ENCODE measurements at places on chromosomes 6 and 20.
A peak's percentile ranks its signal among the peaks of the same experiment; 100 is the strongest.

DNA sequence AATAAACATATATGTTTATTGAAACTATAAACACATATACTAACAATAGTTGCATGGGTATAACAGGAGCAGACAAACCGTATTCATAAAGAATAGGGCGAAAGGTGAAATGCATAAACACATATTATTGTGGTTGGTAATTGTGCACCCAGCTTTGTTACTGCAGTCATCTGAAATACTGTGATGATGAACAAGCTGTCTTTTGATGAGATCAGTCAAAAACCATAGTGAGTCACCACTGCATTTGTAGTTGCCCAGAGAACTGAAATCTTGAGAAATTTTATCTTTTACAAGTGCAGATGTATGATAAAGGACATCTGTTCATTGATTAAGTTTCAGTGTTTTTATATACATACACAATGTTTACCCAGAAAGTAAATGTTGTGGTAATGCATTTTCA lies 133.7 kb downstream of the MYO6 start:
- no peak for DNase-seq

DNA sequence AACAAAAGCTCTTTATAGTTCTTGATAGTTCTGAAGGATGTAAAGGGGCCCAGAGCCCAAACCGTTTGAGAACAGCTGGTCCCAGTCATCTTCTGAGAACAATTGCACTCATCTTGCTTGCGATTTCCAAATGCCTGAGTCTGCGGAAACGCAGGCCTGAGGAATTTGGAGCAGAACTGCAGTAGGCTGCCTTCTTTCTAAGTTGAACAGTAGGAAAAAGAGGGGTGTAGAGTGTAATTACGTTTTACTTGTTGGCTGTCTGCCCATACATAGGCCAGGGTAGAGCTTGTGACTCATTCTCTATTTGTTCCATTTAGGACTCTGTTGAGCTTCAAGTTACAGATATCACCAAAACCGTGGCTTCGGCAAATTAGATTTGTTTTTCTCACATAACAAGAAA lies 42.0 kb upstream of the KIF16B start:
- no peak for DNase-seq

GRCh38 chr20:9087531-9088217 lies 18.8 kb downstream of the PLCB4 start:
- DNase-seq = no peak

GRCh38 chr6:32118782-32119628 lies 9.0 kb downstream of the ATF6B start:
- peak; percentile 40 for DNase-seq

- DNase-seq = peak; percentile 33
Observed at GRCh38 chr6:81561071-81561564, 191.4 kb downstream of the TENT5A start.

- DNase-seq = no peak
Observed at GRCh38 chr20:32697608-32698007, 23.9 kb upstream of the C20orf203 start.

DNA sequence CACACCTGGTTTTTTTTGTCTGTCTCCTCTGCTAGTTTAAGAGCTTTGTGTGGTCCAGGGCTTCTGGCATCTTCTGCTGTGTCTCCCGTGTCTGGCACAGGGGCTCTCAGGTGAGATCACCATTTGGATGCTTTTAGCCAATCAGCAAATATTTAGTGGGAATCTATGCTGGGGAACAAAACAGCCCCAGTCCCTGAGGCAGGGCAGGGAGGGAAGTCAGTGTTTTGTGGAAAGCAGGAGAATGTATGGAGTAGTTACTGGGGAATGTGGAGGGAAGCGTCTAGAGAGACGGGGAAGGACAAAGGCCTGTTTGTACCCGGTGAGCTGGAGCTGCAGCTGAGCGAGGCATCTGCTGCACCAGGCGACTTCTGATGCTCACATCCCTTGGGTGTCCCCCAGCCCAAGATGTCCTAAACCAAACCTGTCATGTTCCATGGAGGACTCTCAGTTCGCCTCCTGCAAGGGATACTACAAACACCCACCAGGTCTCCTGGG lies 49.3 kb upstream of the NNAT start:
- no peak for DNase-seq

- DNase-seq = no peak
Observed at GRCh38 chr20:37881601-37882343, 21.2 kb upstream of the VSTM2L start.

DNA sequence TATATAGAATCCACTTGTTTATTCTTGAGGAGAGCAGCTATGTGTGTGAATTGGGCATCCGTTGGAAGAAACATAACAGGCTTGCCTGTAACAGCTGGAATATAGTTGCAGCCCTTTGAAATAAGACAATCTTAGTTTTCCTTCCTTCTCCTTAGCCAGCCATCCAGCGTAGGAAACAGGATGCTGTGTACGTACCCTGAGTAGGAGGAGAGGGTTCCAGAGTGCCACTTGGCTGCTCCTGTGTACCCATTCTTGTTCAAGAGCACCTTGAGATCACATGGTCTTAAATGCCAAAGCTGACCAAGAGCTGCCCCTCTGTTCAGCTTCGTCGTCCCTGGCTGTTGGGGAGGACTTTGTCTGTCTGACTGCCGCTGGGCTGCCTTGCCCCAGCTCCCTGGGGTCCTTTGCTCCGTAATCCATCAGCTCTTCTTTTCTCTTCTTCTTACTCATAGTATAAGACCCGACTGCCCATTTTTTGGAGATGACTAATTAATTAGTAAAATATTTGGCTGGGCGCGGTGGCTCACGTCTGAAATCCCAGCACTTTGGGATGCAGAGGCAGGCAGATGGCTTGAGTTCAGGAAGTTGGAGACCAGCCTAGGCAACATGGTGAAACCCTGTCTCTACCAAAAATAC lies 49.0 kb downstream of the RREB1 start:
- DNase-seq = no peak

GRCh38 chr6:145247692-145248419 lies 487.5 kb downstream of the EPM2A start:
- DNase-seq = no peak

- no peak for DNase-seq
Observed at GRCh38 chr20:64222291-64222735, 33.2 kb upstream of the PCMTD2 start.

DNA sequence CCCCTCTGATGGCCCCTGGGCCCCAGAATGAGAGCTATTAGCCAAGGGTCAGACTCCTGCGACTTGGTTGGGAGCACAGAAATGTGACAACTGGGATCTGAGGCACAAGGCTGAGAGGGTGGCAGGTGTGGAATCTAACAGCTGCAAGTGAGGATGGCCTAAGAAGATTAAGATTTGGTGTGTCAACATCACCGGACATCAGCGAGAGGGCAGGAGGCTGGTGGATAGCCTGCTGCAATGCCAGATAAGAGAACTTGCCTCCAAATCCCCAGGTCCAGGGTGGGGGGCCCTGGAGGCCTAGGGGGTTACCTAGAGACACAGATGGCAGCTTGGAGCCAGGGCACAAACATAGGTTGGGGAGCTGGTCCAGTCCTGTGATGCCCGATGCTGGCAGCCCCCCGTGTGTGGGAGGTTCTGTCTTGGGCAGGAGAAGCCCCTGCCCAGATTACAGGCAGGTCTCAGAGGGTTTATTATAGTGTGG lies 155.8 kb downstream of the GRM4 start:
- DNase-seq = no peak

DNA sequence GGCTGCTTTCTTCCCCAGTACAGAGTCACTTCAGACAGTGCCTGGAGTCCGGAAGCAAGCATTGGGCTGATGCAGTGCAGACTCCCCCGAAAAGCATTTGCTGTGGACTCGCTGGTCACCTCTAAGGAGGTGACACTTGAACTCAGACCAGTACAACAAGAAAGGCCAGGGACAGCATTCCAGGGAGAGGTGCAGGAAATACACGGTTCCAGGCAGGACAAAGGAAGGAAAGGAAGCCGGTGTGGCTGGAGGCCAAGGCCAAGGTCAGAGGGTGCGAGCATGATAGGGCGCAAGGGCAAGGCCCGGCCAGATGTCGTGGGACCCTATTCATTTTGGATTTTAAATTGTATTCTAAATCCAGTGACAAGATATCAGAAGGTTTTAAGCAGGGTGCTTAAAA lies 160.9 kb downstream of the ZMYND8 start:
- DNase-seq = no peak

DNA sequence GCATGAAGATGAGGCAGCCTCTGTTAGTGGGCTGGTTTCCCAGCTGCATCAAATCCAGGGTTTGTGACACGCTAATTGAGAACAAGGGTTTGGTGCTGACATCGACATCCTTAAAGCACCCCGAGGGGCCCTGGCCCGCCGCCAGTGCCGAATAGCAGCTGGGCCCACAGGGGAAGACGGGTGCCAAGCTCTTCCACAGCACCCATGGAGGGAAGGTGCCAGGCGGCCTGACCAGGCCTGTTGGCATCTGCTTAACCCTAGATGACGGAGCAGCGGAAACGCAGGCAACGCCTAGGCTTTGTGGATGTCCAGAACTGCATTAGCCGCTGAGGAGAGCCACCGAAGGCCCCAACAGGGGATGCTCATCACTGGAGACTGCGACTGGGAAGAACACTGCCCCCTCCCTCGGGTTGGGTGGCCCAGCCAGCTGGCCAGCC lies 16.0 kb downstream of the UQCC2 start:
- DNase-seq = no peak

GRCh38 chr20:54190217-54190616 lies 16.4 kb upstream of the CYP24A1 start:
- no peak for DNase-seq

DNA sequence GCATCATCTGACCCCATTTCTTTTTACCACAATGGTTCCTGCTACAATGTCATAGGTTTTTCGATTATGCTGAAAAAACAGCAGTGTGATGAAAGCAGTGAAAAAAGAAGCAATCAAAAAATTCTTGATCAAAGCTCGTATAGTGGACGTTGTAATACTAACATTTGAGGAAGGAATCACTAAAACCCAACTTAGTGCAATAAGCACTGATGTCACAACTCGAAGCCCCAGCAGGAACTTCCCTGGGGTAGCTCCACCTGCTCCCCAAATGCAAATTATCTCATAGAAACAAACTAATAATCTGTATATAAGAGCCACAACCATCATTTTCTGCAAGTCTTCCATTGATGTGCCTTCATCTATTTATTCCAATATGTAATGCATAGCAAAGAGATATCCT lies 285.6 kb upstream of the SGK1 start:
- no peak for DNase-seq

- no peak for DNase-seq
Observed at GRCh38 chr20:44099832-44100231, 87.2 kb downstream of the JPH2 start.

DNA sequence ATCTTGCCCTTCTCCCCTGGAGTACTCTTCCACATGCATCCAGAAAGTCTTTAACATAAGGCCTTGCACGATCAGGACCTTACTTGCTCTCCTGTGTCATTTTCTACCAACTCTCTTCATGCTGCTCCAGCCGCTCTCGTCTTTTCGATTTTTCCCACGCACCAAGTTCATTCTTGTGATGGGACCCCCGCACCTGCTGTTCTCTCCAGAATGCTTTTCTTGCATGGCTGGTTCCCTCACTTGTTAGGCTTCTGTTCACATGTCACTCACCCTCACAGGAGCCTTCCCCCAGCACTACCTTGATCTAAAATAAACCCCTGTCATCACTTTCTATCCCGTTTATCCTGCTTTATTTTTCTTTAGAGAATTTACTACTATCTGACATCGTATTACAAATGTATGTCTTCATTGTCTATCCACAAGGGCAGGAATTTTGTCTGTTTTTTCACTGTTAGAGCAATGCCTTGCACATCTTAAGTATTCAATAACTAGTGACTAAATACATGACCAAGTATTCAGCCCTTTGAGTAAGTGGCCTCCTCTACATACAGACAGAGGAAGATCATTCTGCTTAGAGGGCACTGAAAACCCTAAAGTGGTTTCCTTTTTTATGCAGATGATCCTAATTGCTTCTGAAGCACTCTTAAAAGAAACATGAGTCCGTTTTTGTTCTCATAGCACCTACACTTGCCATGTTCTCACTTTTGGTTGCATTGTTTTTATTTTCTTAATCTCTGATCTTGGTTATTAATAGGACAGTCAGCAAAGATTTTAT lies 166.9 kb downstream of the SLC16A10 start:
- DNase-seq = no peak
